ENCODE measurements at places on chromosomes 7 and 10.
A peak's percentile ranks its signal among the peaks of the same experiment; 100 is the strongest.

GRCh38 chr10:22454634-22455033 is 109.3 kb downstream of the SPAG6 start:
- no peak for DNase-seq

DNA sequence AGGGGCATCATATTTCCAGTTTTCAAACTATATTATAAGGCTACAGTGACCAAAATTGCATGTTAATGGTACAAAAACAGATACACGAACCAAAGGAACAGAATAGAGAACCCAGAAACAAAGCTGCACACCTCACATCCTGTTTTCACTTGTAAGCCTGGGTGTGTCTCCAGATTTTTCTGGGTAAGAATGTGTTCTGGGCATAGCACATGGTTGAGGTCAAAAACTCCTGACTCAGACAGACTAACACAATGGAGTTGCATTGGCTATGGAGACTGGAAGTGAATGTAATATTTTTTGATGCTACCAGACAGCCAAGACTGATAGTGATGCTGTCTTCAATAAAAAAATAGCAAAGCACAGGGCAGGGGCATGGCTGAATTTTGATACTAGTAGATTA is 1175.2 kb downstream of the NXPH1 start:
- no peak for DNase-seq

DNA sequence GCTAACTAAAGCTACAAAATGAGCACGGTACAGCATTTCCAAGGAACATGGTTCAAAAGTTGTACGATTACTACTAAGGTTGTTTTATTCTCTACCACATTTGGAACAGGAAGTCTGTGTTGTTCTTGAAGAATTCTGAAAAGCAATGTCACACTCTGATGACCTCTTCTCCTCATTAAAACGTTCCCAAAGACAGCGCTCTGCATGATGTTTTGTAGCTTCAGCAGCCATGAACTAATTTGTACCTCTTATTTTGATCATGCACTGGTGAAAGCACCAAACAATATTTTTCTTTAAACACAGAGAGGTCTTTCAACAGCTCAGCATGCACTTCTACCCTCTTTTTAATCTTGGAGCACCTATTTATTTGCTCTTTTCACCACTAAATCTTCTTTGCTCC is 75.0 kb upstream of the TES start:
- no peak for DNase-seq

- no peak for DNase-seq
Measured at GRCh38 chr7:45589061-45589460, 14.9 kb downstream of the ADCY1 start.

GRCh38 chr10:31693491-31693890 is 235.1 kb downstream of the ARHGAP12 start:
- peak; percentile 55 for DNase-seq

GRCh38 chr10:5036511-5036910 is 32.9 kb upstream of the AKR1C2 start:
- no peak for DNase-seq

DNA sequence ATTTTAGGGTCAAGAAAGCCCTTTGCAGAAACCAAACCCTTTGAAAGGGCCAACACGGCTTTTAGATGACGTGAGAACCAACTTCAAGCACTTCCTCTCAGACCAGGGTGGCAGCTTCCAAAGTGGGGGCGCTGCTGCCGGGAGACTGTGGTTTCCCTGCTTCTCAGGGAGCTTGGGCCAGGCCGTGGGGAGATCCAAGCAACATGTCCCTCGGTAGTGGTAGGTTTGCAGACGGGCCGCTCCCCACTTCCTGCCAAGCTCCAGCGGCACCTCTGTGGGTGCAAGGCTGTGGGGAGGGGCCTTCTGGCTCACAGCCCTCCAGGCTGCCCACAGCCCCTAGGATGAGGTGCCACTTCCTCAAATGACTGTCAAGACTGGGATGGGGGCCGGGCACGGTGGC is 132.4 kb downstream of the FAM53B start:
- DNase-seq: no peak

DNA sequence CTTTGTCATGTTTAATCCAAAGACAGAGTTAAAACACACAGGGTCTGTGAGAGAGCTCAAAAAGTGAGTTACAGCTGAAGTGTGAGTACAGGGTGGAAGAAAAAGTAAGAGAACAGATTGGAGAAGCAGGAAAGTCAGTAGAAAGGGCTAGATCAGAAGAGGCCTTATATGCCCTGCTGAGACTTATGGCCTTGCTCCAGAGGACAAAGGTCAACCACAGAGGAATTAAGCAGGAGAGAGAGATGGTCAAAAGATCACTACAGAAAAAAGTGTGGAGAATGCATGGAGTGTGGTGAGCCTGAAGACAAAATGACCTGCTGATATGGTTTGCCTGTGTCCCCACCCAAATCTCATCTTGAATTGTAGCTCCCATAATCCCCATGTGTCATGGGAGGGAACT is 213.8 kb downstream of the NEBL start:
- no peak for DNase-seq

DNA sequence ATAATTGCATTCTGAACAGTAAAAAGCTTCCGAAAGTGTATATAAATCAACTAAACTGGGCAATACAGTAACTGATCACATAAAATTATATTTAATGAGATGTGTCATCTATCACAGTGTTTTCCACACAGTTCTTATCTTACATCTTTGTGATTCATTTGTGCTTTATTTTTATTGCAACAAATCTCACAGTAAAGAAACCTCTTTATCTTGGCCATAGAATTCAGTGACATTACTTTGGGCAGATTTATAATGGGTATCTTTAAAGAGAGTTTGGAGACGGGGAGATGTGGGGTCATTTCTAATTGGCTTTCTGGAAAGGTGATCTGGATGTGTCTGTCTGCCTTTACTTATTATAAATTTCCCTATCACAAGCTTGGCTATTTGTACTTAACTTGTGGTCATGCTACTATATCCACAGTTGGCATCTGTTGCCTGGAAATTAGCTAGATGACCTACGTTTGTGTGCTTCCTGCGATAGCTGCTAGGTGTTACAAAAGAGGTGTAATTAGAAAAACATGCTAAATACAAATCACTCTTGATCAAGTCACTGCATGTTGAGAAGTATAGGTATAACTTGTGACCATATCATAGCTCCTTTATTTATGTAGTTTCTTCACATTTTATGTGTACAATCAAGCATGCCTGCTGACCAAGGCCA is 123.8 kb downstream of the ARID5B start:
- DNase-seq: no peak

DNA sequence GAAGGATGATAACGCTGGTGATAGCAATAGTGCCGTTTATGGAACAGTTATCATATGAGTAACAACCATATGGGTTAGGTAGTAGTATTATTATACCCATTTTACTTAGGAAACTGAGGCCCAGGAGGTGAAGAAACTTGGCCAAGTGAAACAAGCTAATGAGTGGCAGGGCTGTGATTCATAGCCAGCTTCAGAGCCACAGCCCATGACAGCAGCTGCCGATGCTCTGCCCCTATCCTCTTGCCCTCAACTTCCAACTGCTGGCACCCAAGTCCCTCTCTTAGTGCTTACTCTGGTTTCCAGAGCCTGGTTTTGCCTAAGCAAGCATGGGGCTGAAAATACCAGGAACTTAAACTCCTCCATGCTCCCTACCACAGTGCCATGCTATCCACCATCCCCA is 12.3 kb downstream of the SH3PXD2A start:
- no peak for DNase-seq

- DNase-seq: peak; percentile 84
Measured at GRCh38 chr7:95509199-95509598, 23.5 kb downstream of the ASB4 start.

- DNase-seq: no peak
Measured at GRCh38 chr10:94213980-94214379, 148.8 kb downstream of the NOC3L start.

DNA sequence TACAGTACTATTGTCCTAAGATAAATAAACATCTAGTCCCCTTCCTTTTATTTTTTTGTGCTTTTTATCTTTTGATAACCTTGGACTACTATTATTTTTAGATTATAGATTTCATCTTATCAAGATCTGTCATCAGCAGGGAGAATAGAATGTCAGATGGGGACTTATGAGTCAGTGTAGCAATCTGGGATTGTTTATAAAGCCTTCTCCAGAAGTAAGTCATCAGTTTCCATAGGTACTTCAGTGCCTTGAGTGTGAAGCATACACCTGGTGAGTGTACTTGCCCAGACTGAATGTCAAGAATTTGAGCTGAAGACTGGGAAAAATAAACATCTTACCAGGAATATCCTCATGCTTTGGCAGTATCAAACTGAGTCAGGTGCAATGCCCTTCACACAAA is 2.1 kb downstream of the CASD1 start:
- no peak for DNase-seq

DNA sequence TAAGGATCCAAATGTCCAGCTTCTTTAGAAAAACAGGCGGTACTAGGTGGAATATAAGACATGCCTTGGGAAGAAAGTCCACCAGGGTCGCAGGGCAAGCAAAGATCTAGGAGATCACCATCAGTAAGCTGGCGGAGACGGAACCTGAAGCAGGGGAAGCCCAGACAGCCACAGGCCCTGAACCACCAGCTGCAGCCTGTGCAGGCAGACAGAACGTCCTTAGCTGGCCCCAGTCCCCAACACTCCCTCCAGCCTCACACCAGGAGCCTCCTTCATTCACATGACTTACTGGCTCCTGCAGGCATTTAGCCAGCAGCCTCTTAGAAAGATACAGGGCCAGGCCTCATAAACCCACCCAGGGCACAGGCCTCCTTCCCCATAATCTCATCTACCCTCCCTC is 17.4 kb downstream of the RGS10 start:
- DNase-seq: no peak

DNA sequence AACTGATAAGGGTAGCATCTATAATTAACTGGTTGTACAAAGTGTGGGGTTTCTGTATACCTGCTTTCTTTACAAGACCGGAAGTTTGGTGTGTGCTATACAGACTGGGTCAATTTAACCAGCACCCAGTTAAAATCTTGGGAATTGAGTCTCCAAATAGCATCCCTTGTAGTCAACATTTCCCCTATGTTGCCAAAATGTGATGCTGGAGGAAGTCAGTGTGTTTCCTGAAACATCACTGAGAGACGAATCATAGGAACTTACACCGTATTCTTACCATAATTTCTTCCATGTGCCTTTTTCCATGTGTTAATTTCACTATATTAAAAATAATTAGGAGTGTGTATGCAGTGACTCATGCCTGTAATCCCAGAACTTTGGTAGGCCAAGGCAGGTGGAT is 1.7 kb downstream of the AKR1C4 start:
- DNase-seq: no peak

GRCh38 chr7:28685644-28686417 is 272.3 kb downstream of the TRIL start:
- peak; percentile 99 for DNase-seq

DNA sequence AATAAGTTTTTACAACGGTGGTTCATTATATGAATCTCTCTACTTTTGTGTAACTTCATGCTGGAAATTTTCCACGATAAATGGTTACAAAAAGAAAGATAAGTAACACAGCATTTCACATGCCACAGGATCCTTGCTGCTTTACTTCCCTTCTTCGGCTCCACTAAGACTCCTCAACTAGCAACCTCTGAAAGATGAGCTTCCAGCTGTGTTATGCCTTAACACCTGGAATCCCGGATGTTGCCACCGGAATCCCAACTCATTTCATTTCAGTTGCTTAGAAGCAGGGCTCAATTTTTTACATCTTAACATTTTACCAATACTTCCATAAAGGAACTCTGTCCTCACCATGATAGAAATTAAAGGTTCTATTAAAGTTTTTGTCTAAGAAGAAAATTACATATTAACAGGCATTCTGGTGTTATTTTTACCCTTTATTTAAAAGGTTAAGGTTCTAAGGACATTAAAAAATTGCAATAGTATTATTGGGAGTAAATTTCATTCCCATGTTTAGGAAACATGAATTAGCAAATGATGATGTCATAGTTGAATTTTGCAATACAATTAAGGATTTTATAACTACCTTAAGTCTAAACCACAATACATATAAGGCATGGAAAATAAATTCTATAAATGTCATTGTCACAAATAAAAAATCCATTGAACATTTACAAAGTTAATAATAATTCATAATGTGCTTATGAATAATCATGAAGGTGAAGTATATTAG is 57.1 kb upstream of the IL6 start:
- no peak for DNase-seq

DNA sequence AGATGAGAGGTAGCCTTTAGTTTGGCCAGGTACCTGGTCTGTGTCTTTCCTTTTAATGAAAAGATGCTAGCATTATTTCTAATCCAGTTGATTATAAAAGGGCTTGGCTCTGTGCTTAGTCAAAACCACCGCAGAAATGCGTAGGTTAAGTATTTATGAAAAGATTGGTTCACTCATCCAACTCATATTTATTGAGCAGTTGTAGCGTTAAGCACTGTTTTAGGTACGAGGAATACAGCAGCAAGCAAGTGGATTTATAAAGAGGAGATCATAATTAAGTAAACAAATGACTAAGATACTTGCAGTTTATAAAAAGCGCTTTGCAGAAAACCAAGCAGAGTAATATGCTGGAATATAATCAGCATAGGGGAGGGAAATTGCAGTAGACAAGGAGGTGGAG is 129.8 kb downstream of the PPP1R17 start:
- DNase-seq: no peak

GRCh38 chr10:100158044-100158805 is 27.6 kb downstream of the ERLIN1 start:
- no peak for DNase-seq

DNA sequence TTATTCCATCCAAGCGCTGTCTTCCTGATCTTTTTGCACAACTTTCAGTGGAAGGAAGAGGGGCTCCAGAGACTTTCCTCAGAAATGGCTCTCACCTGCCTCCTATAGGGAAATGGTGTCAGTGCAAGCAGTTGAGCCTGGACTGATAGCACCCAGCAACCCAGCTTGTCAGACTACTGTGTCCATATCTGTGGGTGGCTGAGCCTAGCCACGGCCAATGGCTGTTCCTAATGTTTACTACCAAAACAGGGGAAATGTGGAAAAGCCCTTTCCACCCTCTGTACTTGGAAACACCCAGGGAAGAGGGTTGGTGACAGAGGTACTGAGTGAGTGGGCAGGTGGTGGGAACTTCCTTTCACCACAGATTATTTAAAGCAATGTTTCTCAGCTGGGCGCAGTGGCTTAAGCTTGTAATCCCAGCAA is 4.3 kb upstream of the YKT6 start:
- peak; percentile 74 for DNase-seq

DNA sequence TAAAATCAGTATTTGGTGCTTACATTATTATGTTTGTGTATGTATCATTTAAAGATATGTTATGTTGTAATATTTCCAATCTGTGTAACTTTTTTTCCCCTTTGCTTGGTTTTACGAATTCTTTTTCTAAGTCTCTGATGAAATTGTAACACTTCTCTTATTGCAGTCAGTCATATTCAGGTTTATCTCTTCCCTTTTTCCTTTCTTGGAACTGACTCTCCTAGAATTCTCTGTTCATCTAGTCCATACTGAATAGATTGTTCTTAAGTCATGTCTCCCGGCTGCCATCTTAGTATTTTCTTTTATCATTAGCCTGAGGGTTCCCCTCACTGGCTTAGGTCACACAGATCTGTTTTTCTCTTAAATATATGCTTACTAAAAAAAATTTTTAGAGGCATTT is 44.6 kb downstream of the PHTF2 start:
- DNase-seq: no peak
